Choroid plexus epithelial cell (primary cell): ENCODE measurements at places on chromosomes 2 and 18.

DNA sequence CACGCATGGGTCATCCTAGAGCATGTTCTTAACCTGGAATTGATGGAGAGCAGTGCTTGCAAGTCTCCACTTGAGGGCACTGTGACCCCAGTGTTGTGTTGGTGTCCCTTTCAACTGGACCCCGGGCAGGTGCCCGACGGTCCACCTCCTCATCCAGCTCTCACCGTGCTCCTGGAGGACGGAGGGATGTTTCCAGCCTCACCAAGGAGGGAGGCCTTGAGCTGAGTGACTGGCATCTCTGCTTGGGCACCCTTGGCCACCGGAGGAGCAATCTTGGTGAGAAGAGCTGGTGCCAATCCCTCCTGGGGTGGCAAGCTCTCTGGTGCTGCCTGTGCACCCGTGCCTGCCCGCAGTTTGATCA lies 45.4 kb upstream of the ASB18 start:
- DNase-seq: peak; percentile 42

- DNase-seq: no peak
Measured at GRCh38 chr2:239774142-239774462, 251.0 kb downstream of the NDUFA10 start.

GRCh38 chr18:10094655-10095054 lies 180.8 kb downstream of the VAPA start:
- DNase-seq: no peak

DNA sequence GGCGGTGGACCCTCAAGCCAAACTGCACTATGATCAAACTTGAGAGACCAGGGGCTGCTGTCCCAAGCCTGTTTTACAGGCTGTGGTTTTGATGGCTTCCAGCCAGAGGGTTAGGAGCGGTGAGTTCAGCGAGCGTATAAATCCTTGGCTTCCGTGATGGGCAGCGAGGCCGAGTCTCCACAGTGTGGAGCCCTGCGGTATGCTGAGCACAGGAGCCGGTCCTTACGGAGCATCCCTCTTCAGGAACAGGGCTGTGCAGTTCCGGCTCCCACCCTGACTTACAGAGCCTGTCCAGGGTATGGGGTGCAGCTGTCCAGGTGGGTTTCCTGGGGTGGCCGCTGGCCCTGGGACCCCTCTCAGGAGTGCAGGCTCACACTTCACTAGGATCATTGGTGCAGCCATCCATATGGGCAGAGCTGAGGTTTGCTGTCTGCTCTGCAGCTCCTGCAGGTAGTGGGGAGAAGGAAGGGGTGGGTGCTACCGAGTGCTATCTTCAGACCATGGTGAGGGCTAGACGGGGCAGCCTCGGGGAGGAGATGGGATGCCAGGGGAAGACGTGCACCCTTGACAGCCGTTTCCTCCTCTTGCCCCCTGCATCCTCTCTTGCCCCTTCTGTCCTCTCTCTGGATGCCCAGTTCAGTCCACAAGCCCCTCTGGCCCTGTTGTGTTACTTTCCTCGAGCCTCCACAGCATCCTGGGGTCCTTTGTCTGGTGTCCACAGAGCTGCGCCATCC lies 104.3 kb downstream of the FAM210A start:
- no peak for DNase-seq

DNA sequence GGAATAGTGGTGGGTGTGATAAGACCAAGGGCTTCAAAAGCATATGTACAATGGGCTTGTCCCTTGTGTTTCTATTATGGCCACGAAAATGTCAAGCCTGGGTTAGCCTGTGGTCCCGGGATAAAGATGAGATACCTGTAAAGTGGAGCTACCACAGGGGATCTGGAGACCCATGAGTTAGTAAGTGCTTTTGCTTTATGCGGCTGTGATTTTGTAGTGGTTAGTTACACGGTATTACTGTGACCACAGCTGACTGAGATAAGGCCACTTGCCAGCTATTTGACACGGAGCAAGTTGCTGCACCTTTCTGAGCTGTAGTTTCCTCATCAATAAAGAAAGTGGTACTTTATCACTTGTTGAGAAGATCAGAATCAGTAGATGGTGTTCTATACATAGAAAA lies 99.3 kb downstream of the PRELID3A start:
- DNase-seq: no peak

- peak; percentile 55 for DNase-seq
Measured at GRCh38 chr2:48144777-48145176, 238.5 kb upstream of the FBXO11 start.

- DNase-seq: no peak
Measured at GRCh38 chr2:218262631-218263586, 2.1 kb downstream of the GPBAR1 start.

DNA sequence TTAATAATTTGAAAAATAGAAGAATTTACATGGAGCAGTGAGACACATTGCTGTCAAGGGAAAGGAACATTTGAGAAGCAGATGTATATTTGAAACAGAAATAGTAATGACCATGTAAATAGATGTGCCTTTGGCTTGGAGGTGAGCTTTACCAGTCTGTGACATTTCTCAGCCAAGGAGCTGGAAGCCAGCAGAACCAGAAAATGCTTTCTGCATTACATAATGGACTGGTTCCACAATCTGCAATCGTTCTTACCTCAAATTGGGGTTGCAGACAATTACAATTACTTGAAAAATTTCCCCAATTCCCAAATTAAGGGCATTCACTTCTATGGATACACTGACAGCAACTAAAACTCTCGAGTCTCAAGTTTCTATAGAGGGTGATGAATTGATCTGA lies 59.7 kb downstream of the HNMT start:
- no peak for DNase-seq

DNA sequence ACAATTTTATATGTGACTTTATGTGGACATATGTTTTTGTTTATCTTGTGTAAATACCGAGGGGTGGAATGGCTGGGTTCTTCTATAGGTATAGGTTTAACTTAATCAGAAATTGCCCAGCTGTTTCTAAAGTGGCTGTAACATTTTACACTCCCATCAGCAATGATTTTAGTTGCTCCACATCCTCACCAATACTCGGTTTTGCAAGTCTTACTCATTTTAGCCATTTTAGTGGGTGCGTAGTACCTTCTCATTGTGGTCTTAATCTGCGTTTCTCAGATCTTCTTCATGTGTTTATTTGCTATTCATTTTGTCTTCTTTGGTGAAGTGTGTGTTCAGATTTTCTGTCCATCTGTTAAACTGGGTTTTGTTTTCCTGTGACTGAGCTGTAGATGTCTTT lies 95.4 kb upstream of the BCL2L11 start:
- DNase-seq: no peak

- peak; percentile 36 for DNase-seq
Measured at GRCh38 chr2:10297191-10297830, 5.4 kb upstream of the HPCAL1 start.

- DNase-seq: peak; percentile 64
Measured at GRCh38 chr2:150134223-150134857, 353.1 kb downstream of the RND3 start.
